ENCODE measurements at places on chromosomes 3 and 15.

- DNase-seq: no peak
Measured at GRCh38 chr3:143240886-143241285, 121.3 kb downstream of the CHST2 start.

GRCh38 chr15:25724899-25725298, 138.2 kb downstream of the ATP10A start:
- DNase-seq: no peak

GRCh38 chr3:182212479-182213076, 500.9 kb downstream of the SOX2 start:
- DNase-seq: no peak

GRCh38 chr3:5309602-5310001, 122.1 kb downstream of the EDEM1 start:
- no peak for DNase-seq

- no peak for DNase-seq
Measured at GRCh38 chr3:187615630-187616029, 54.6 kb downstream of the SST start.

DNA sequence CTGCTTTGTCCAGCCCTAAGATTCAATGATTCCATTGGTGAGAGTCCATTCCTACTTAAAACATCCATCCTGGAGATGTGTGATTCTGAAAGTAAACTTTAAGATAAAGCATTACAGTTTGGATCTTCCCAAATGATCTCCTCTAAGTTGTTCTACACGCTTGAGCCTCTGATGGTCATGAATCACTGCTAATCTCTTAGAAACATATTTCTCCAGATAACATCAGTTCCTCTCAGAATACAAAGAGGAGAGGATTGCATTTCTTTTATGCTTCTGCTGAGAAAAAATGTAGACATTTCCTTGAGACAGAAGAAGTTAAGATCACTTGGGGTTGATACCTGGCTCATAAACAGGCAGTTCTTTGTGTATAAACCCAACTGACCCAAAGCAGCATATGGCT, 281.2 kb upstream of the DPH6 start:
- DNase-seq: no peak

- DNase-seq: peak; percentile 56
Measured at GRCh38 chr3:31226346-31226745, 306.4 kb upstream of the STT3B start.

DNA sequence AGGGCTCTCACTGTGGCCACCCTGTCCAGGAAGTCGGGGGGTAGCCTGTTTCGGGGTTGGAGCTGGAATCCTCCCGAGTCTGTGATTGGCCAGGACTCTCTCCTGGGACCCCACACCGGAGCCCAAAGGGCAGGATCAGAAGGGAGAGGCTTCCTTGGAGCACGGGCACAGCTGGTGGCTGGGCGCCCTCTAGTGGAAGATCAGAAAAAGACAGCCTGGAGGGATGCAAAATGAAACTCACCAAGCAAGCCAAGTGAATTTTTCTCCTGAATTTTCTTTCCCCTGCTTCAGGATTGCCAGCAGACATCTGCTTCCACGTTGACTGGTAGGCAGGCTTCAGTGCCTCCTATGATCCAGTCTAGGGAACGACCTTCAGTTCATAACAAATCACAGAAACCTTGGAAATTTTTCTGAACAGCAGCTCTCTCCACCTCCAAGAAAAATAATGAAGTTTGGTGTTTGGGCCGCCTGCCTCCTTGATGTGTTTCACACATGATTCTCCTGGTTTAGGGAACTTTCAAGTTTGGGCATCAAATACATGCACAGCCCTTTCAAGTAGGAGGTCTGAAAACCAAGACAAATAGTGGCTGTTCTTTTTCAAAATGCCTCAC, 224.6 kb downstream of the VPS13C start:
- DNase-seq: peak; percentile 27

DNA sequence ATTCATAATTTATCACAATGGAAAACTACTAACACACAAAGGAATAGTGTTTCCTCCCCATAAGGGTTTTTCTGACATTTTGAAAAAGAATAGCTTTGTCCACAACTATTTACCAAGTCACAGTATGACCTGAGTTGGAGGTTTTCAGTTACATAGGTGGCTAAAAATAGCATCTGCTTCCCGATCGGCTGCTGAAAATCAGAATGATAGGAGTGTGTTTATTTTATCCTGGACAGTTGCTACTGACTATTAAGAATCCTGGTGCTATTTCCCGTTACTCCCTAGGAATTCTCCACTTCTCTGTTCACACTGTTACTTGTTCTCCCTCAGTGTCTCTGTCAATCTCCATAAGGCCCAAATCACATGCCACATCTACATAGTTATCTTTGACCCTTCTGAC, 353.9 kb upstream of the RARB start:
- no peak for DNase-seq

- DNase-seq: no peak
Measured at GRCh38 chr3:126442094-126442855, 33.4 kb downstream of the ZXDC start.

DNA sequence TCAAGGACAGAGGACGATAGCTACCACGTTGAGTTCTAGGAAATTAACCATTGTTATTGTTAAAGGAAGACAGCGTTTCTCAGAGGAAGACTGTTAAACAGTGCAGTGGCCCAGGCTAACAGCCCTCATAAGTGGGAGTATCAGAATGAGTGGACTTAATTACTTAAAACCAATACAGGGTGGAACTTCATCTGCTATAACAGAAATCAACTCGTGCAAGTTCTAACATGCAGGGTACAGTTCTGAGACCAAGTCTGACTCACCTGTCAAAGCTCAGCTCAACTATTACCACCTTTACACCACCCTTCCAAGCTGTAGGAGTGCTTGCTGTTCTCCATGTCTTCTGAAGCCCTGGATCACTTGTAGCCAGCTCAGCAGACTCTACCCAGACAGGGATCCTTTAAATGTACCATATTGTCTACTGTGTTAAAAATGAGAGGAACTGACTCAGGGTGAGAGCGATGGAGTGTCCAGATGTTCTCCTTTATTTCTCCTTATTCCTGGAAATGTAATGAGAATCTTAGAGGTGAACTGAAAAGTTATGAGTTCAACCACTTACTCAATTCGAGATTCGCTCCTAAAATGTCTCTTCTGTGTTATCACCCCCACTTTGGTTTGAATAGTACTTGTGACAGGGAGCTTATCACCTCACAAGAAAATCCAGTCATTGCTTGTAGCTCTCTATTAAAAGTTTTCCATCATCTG, 26.5 kb downstream of the CD86 start:
- no peak for DNase-seq

- peak; percentile 23 for DNase-seq
Measured at GRCh38 chr3:71859123-71859519, 74.2 kb upstream of the PROK2 start.

- DNase-seq: no peak
Measured at GRCh38 chr3:13582366-13583250, 33.7 kb downstream of the FBLN2 start.

- no peak for DNase-seq
Measured at GRCh38 chr3:46624975-46625490, 12.7 kb downstream of the FAM240A start.

DNA sequence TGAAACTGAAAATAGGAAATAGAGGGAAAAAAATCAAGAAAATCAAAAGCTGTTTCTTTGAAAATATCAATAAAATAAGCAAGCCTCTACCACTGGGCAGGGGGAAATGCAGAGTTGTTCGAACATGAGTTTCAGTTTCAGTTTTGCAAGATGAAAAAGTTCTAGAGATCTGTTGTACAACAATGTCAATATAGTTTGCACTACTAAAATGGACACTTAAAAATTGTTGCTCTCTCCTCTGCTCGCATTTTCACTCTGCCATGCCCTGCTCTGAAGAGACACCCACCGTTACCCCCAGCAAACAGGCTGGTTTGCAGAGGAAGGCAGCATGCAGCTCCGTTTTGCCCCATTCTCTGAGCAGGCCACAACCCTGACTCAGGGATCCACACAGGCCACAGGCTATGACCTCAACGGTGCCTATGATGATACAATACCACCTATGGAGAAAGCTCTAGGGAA, 64.5 kb downstream of the ZNF148 start:
- DNase-seq: peak; percentile 39

DNA sequence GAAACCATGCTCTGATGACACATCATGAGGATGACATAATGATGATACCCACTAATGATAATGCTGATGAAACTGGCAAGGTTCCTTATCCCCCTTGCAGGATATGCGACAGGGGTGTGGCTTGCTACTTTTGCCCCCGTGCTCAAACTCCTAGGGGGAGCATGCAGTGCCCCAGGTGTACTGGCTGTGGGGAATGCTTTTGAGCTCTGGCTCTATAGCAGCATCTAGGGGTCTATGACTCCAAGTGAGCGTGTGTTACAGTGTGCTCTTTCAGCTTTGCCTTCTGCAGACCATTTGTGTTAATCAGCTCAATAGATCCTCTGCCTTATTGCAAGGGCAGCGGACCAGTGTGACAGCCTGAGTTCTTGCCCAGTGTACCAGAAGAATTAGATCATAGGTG, 1239.5 kb downstream of the SI start:
- DNase-seq: no peak

GRCh38 chr3:135440746-135441145, 524.8 kb upstream of the PPP2R3A start:
- DNase-seq: no peak

DNA sequence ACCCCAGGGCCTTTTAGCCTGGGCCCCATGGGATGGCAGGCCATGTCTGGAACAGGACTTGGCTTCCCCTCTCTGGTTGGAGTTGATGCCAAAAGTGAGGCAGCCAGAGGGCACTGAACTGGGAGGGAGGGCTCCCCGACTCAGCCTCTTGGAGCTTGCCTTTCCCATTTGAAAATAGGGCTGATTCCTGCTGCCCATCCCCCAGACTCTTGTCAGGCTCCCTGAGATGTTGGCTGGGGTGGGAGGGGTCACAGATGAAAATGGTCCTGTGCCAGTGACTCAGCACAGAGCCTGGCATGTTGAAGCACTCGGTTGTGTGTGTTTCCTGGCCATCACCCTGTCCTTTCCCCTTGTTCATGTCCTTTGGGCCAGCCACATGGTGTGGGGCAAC, 6.6 kb downstream of the PPCDC start:
- peak; percentile 34 for DNase-seq

GRCh38 chr3:66744521-66744920, 243.7 kb upstream of the LRIG1 start:
- no peak for DNase-seq

GRCh38 chr15:64893481-64894394, 18.0 kb upstream of the ANKDD1A start:
- DNase-seq: peak; percentile 98

DNA sequence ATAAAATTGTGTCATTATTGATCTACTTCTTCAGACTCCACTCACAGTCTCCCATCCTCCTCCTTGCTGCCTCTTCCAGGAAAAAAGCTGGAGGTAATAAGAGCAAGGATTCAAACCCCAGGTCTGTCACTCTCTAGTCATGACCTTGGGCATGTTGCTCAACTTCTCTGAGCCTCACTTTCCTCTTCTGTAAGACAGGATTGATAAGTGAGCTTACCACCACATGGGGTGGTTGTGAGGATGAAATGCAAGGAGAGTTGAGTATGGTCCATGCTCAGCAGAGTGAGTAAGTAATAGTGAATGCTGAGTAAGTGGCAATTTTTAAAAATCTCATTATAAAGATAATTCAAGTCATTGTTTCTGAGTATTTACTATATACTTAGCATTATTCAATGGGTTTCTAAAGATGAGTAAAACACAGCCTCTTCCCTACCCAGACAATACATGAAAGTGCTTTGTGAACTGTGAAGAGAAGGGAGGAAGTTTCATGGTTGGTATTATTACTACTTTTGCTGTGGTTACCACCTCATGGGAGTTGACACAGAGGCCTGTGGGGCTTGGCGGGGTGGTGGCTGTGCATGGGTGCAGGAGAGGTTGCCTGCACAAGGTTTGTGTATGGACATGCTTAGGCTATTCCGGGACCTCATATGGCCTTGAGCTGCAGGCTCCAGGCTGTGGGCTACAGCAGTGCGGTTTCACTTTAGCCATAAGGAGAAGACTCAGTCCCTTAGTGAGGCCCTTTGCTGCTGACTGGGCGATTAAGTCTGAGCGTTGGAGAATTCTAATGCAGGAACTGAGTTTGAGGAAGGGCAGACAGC, 30.0 kb downstream of the SLC6A11 start:
- no peak for DNase-seq

- no peak for DNase-seq
Measured at GRCh38 chr3:64271631-64272030, 46.4 kb upstream of the PRICKLE2 start.

- no peak for DNase-seq
Measured at GRCh38 chr15:98958918-98959639, 48.5 kb downstream of the PGPEP1L start.

- DNase-seq: no peak
Measured at GRCh38 chr3:39920271-39920670, 110.9 kb downstream of the MYRIP start.

DNA sequence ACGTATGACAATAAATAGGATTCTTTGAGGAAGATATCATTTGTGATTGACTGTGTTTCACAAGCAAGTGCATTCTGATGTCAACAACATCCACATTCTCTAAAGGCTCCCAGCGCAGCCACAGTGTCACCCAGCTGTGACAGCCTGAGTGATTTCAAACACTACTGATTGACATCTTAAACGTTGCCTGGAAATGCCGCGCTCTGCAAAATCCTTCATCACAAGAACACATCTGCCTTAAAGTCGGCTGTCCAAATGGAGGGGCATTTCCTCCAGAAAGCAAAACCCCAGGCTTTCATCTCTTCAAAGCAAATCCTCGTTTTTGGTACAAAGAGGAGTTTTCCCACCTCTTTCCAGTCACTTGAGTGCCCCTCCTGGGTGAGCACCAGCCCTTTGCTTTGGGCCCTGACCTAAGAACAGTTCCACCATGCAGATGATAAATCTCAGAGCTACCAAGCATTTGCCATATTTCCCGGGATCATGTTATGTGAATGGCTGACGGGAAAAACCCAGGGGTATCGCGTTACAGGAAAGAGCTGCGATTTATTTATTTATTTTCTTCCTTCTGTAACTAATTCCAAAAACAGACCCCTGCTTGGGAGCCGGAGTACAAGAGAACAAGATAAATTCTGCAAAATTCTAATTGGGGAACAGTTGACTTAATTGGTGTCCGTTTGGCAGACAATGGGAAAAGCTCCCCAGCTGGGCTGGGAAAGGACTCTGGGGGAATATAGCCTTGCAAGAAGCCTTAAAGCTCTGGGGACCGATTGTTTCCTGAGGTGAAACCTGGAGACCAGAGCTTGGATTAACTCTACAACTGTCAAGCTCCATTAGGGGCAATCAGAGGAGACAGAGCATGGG, 703.8 kb upstream of the NR2F2 start:
- no peak for DNase-seq

DNA sequence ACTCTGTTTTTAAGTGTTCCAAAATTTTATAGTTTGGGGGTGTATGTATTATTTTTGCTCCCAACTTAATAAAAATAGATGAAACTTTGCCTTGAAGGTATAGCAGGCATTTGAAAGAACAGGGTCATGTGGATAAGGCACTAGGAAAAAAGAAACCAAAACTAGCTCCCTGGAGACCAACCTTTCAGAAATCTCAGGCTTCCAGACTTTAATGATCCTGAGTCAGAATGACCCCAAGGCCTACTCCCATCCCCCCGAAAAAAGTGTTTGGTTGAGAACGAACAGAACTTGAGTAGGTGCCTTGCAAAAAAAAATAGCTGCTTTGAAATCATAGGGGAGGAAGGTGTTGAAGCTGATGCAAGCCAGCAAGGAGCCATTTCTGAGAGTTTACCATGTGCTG, 309.5 kb downstream of the THSD4 start:
- no peak for DNase-seq

- no peak for DNase-seq
Measured at GRCh38 chr15:81865850-81866537, 179.8 kb downstream of the MEX3B start.

- DNase-seq: peak; percentile 83
Measured at GRCh38 chr15:88636050-88636449, 2.8 kb upstream of the ISG20 start.

- no peak for DNase-seq
Measured at GRCh38 chr3:147393261-147393942, 12.9 kb downstream of the ZIC4 start.

GRCh38 chr15:86735247-86736040, 655.8 kb downstream of the AGBL1 start:
- no peak for DNase-seq
